ENCODE measurements at places on chromosomes 16 and 17.

- DNase-seq, result no peak
These were observed 19.0 kb upstream of the MON1B start for GRCh38 chr16:77171745-77172635.

GRCh38 chr17:4623249-4623648 lies 18.2 kb downstream of the ALOX15 start:
- DNase-seq, result no peak

DNA sequence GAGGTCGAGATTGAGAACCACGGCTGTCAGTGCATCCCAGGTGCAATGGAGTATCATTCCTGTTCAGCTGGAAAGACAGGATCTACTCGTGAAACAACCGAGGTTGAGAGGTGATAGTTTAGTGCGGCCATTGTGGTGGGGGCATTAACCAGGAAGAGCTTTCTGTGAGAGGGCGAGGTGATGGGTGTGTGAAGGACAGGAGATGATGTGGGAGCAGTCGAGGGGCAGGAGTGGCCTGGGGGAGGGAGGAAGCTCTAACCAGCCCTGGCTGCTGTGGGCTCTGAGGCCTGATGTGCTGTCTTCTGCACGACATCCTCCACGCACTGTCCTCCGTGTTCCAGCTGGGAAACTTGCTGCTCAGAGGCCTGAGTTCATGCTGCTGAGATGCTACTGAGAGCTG lies 22.0 kb downstream of the GOSR2 start:
- DNase-seq, result no peak

DNA sequence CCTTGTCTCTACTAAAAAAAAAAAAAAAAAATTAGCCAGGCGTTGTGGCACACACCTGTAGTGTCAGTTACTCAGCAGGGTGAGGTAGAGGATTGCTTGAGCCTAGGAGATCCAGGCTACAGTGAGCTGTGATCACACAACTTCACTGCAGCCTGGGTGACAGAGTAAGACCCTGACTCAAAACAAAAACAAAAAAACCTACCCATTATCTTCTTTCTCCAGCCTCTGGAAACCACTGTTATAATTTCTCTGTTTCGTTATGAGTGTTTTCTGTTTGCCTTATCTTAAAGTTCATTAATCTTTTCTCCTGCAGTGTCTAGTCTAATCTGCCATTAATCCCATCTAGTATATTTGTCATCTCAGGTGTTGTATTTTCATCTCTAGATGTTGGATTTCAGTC lies 18.6 kb upstream of the CLTC start:
- peak; percentile 23 for DNase-seq

GRCh38 chr17:56099649-56100048 lies 53.6 kb upstream of the ANKFN1 start:
- DNase-seq, result no peak

- no peak for DNase-seq
These were observed 57.0 kb downstream of the RAI1 start for GRCh38 chr17:17737961-17738894.

GRCh38 chr17:57913575-57914272 lies 41.5 kb downstream of the CUEDC1 start:
- no peak for DNase-seq

DNA sequence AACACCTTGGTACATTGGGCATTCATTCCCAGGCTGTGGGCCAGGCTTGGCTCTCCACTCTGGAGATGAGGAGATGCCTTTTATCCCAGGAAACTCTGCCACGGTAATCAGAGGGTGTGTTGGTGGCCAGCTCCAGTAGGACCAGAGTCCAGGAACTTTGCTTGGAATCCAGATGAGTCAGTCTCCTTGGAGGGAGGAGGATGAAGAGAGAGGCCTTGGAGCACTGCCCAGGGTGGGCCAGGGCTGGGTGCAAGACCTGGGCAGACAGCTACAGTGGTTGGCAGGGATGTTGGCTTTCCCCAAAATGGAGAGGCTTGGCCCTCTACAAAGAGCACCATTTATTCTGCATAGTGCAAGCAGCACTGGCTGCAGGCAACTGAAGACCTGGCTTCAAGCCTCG lies 209.0 kb downstream of the RGS9 start:
- no peak for DNase-seq

- no peak for DNase-seq
These were observed 2.0 kb upstream of the BRICD5 start for GRCh38 chr16:2212362-2213324.

DNA sequence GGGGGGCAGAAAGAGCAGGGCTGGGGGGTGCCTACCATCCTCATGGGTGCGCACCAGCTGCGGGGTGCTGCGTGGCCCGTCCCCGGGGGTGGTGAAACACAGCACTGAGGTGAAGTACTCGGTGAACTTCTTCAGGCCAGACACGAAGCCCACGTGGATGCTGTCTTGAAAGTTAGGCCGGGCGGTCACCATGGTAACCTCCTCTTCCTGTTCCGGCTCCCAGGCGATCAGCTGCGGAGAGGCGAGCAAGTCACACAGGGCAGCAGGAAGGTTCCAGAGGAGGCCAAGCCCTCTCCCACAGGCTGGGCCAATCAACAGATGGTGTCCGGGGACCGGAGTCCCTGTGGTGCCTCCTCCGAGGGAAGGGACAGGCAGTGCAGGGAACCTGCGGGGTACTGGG lies 90.1 kb upstream of the CDC42EP4 start:
- peak; percentile 18 for DNase-seq

GRCh38 chr16:87185308-87185707 lies 131.9 kb downstream of the C16orf95 start:
- DNase-seq, result no peak

GRCh38 chr17:33438578-33438977 lies 145.5 kb upstream of the ASIC2 start:
- no peak for DNase-seq

Data from activated T-helper 2 cell treated with anti-CD3 and anti-CD28 coated beads, Interferon-gamma antibody, Interleukin-2, Interleukin-4, amounts not matched to agents 10 μg/mL and 5 μg/mL and 100 μg/mL, durations not matched to agents 14 hours and 24 hours and 36 hours (primary cell).